Right cardiac atrium (tissue), 5 donors: ENCODE measurements at places on chromosomes 6 and 20. TPM values are rescaled to one million over a fixed set of nuclear protein-coding genes. Genes with fewer than 3 reads are reported as not detected.
A peak's percentile ranks its signal among the peaks of the same experiment; 100 is the strongest.

- DNase-seq = no peak
Measured at GRCh38 chr6:158164579-158165170, 3.4 kb downstream of the SERAC1 start.

DNA sequence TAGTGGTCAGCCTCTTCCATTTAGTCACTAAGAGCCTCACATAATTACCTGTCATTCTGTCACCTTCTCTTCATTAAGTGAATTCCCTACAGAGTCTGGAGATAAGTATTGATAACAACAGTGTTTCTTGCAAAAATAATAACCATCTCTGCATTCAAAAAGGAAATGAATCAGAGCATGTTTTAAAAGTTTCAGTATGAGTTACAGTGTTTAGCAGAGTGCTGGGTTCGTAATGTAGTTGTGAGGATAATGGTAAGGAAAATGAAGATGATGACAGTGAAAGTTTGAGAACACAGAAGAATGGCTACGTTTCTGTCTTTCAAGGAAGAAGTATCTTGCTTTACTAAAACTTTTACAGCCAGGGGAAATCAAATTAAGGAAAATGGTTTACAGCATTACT lies 31.3 kb downstream of the GPRC6A start:
- DNase-seq = no peak

The TNFRSF21 gene
- polyA plus RNA-seq = 4.5 TPM

The TBXT gene
- polyA plus RNA-seq = not detected

The ZFP57 gene
- polyA plus RNA-seq = 0.77 TPM

DNA sequence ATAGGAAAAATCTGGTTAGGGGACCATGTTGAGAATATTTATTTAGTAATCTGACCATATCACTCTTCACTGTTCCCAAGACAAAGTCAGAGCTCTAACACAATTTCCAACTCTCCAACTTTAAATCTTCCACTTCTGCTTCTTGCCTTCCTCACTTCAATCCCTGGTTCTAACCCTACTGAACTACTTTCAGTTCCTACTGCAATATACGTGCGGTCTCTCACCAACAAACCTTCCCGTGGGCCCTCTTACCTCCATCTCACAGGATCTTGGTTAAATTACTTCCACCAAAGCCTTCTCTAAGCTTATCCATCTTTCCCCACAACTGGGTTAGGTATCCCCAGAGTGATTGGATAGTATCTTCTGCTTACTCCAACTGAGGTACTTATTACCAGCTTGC lies 8.0 kb downstream of the EIF2S2 start:
- no peak for DNase-seq

DNA sequence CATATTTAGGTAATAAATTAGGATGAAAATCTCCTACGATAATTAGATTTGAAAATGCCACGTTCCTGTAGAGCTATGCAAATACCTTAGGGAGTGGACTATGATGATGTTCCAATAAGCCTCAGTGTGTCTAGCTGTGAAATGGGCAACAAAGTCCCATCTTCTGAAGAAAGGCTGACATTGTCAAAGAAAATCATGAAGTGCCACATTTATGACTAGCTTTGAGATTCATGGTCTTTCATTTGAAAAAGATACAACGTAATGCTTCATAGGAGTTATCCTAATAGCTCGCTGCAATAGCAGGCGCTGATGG lies 23.8 kb upstream of the BCAS1 start:
- no peak for DNase-seq

DNA sequence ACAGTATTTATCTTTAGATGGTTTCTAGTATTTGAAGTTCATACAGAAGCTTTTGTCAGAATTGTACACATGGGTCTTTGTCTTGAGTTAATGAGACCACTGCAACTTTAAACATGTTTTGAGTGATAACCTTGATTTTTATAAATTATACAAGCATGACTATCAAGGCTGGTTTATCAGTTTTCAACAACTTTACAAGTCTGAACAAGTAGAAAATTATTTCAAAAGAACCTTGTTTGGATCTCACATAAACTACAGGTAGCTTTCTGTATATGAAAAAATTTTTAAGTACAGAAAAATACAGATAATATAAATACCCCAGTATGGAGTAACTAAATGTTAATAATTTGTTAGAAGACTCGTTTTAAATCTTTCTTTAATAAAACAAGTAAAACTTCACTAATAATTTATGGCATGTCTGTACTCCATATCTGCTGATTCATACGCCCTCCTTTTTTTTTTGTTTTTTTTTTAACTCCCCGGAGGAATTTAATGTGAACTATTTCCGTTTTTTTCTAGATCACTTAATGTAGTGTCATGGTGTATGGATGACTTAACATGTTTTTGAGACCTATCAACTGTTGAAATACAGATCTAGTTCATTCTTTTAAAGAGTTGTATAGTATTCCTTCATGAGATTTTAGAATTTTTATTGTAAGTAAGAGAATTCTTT lies 18.3 kb downstream of the VAPB start:
- no peak for DNase-seq

- no peak for DNase-seq
Measured at GRCh38 chr6:134004714-134005113, 47.7 kb downstream of the SLC2A12 start.

DNA sequence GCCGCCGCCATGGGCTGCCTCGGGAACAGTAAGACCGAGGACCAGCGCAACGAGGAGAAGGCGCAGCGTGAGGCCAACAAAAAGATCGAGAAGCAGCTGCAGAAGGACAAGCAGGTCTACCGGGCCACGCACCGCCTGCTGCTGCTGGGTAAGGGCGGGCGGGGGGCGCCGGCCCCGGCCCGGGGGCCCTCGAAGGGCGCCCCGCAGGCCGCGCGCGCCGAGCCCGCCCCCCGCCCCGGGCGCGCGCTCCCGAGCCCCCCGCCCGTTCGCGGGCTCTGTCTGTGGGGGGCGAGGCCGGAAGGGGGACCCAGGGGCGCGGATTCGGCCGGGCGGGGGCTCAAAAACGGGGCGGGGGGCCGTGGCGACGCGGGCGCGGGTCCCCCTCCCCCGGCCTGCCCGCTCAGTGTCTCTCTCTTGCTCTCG lies 39.2 kb downstream of the GNAS start:
- peak; percentile 71 for DNase-seq

The CLPSL1 gene
- not detected for polyA plus RNA-seq

DNA sequence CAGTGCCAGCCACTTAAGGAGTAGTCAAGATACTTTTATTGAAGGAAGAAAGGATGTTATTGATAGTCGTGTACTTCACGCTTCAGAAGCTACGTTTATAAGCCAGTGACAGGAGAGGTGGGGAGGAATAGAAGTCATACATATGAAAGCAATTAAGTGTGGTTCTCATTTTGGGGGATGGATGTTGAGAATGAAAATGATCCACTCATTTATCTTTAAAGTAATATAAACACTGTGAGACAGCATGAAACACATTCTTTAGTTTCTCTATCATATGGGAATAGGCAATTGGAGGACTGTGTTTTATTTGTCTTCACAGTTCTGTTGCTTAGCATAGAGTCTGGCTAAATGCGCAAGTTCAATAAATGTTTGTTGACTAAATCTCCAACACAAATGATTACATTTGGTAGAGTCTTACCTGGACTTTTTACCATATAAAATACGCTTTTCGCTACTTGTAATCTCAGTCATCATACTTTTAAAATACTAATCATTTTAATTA lies 35.2 kb downstream of the AK9 start:
- no peak for DNase-seq

- no peak for DNase-seq
Measured at GRCh38 chr6:116338943-116339342, 31.8 kb upstream of the DSE start.
